Breast epithelium (tissue), 4 donors: ENCODE measurements at places on chromosomes 6 and 20. TPM values are rescaled to one million over a fixed set of nuclear protein-coding genes. Genes with fewer than 3 reads are reported as not detected.

The MDFI gene
- 26.7 TPM for total RNA-seq

The LY6G6D gene
- total RNA-seq, result not detected

The EPPIN gene
- total RNA-seq, result not detected

The SNAP91 gene
- 0.66 TPM for total RNA-seq

The KIAA1755 gene
- total RNA-seq, result 5.1 TPM
